ENCODE measurements at places on chromosomes 5 and 9. TPM values are rescaled to one million over a fixed set of nuclear protein-coding genes. Genes with fewer than 3 reads are reported as not detected.

The IL31RA gene
- total RNA-seq, result 0.44 TPM

The SEMA5A gene
- total RNA-seq, result 27.0 TPM

The PLAC8L1 gene
- total RNA-seq, result 1.5 TPM

The SPINK7 gene
- not detected for total RNA-seq

The SPATA31A7 gene
- not detected for total RNA-seq

The ADAMTSL1 gene
- 18.2 TPM for total RNA-seq

The ANKRD18B gene
- 0.13 TPM for total RNA-seq

The SLC45A2 gene
- total RNA-seq, result 1.4 TPM

The HMMR gene
- 9.8 TPM for total RNA-seq

GRCh38 chr5:68385936-68386335 is 170.4 kb downstream of the PIK3R1 start:
- no peak overlapping the region for H3K27ac ChIP-seq
- H3K4me1 ChIP-seq, result no peaks in the 10 kb centered on the region
- DNase-seq, result no peak
- H3K36me3 ChIP-seq, result no peaks in the 10 kb centered on the region
- H3K4me3 ChIP-seq, result no peak overlapping the region
- no peaks in the 10 kb centered on the region for H3K27me3 ChIP-seq

- peak overlapping the region; percentile 62 for H3K27ac ChIP-seq
- DNase-seq, result no peak
- no peaks in the 10 kb centered on the region for H3K4me1 ChIP-seq
- no peaks in the 10 kb centered on the region for H3K36me3 ChIP-seq
Observed at GRCh38 chr5:38078161-38078560, 180.2 kb upstream of the EGFLAM start.

GRCh38 chr9:127931092-127931881 is 710 bp upstream of the PIP5KL1 start:
- H3K36me3 ChIP-seq, result no peaks in the 10 kb centered on the region
- peak overlapping the region; percentile 58 for H3K27ac ChIP-seq
- DNase-seq, result peak; percentile 67
- peaks cover 30% of the 10 kb centered on the region for H3K4me1 ChIP-seq

- H3K4me3 ChIP-seq, result no peak overlapping the region
- H3K27ac ChIP-seq, result peak overlapping the region; percentile 31
- H3K27me3 ChIP-seq, result no peaks in the 10 kb centered on the region
Observed at GRCh38 chr9:38058452-38059232, 10.4 kb downstream of the SHB start.

- H3K4me3 ChIP-seq, result no peak overlapping the region
- peaks cover 44% of the 10 kb centered on the region for H3K4me1 ChIP-seq
- H3K36me3 ChIP-seq, result no peaks in the 10 kb centered on the region
- peak overlapping the region; percentile 84 for H3K27ac ChIP-seq
Observed at GRCh38 chr5:56639476-56639875, 175.9 kb upstream of the MAP3K1 start.

GRCh38 chr5:144015961-144016360 is 154.5 kb downstream of the YIPF5 start:
- H3K36me3 ChIP-seq, result no peaks in the 10 kb centered on the region
- H3K4me3 ChIP-seq, result no peak overlapping the region
- no peaks in the 10 kb centered on the region for H3K27me3 ChIP-seq
- H3K4me1 ChIP-seq, result no peaks in the 10 kb centered on the region

GRCh38 chr5:122847687-122848081 is 2.3 kb downstream of the SNX24 start:
- no peaks in the 10 kb centered on the region for H3K27me3 ChIP-seq
- DNase-seq, result no peak
- peak overlapping the region; percentile 94 for H3K27ac ChIP-seq
- H3K4me1 ChIP-seq, result peaks cover 27% of the 10 kb centered on the region
- no peak overlapping the region for H3K4me3 ChIP-seq
- H3K36me3 ChIP-seq, result no peaks in the 10 kb centered on the region

GRCh38 chr5:17228821-17229291 is 11.4 kb downstream of the BASP1 start:
- H3K4me3 ChIP-seq, result no peak overlapping the region
- no peaks in the 10 kb centered on the region for H3K27me3 ChIP-seq
- no peak for DNase-seq
- H3K27ac ChIP-seq, result peak overlapping the region; percentile 34
- H3K36me3 ChIP-seq, result no peaks in the 10 kb centered on the region
- peaks cover 12% of the 10 kb centered on the region for H3K4me1 ChIP-seq

DNA sequence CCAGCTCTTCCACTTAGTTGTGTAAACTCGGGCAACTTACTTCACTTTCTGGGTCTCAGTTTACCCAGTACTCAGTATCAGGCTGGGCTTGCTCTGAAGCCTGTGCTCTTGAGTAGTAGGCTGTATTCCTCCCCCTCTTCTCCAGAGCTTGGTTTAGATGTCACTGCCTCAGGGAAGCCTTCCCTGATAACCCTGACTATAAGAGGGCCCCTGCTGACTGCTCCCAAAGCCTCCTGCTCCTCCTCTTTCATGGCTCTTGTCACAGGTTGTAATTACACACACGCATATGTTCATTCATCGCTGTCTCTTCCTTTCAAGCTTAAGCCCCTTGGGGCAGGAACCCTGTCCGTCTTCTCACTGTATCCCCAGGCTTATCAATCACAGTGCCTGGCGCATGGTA is 140.2 kb downstream of the RGS3 start:
- H3K27me3 ChIP-seq, result no peaks in the 10 kb centered on the region
- H3K36me3 ChIP-seq, result no peaks in the 10 kb centered on the region
- DNase-seq, result no peak

GRCh38 chr5:72346398-72346797 is 26.2 kb downstream of the PTCD2 start:
- no peaks in the 10 kb centered on the region for H3K36me3 ChIP-seq
- H3K4me1 ChIP-seq, result no peaks in the 10 kb centered on the region
- no peak overlapping the region for H3K4me3 ChIP-seq
- H3K27me3 ChIP-seq, result no peaks in the 10 kb centered on the region

- no peaks in the 10 kb centered on the region for H3K36me3 ChIP-seq
- H3K27me3 ChIP-seq, result no peaks in the 10 kb centered on the region
- peak; percentile 80 for DNase-seq
- peak overlapping the region; percentile 96 for H3K27ac ChIP-seq
Observed at GRCh38 chr5:134371834-134372340, 518 bp downstream of the UBE2B start.

- H3K36me3 ChIP-seq, result no peaks in the 10 kb centered on the region
- H3K4me1 ChIP-seq, result no peaks in the 10 kb centered on the region
- no peak overlapping the region for H3K27ac ChIP-seq
- no peaks in the 10 kb centered on the region for H3K27me3 ChIP-seq
Observed at GRCh38 chr5:148499452-148499851, 115.7 kb downstream of the FBXO38 start.

- peak overlapping the region; percentile 7 for H3K27ac ChIP-seq
- no peaks in the 10 kb centered on the region for H3K36me3 ChIP-seq
- no peak for DNase-seq
- H3K4me3 ChIP-seq, result no peak overlapping the region
- peaks cover 22% of the 10 kb centered on the region for H3K4me1 ChIP-seq
Observed at GRCh38 chr5:65017636-65018035, 248.9 kb downstream of the CWC27 start.

Data from hepatocyte (in vitro differentiated cells).